NCI-H1092 (cell line): ENCODE measurements at places on chromosomes 1 and 21.

GRCh38 chr21:35932232-35932911, 128.0 kb downstream of the SETD4 start:
- DNase-seq, result peak; percentile 42

DNA sequence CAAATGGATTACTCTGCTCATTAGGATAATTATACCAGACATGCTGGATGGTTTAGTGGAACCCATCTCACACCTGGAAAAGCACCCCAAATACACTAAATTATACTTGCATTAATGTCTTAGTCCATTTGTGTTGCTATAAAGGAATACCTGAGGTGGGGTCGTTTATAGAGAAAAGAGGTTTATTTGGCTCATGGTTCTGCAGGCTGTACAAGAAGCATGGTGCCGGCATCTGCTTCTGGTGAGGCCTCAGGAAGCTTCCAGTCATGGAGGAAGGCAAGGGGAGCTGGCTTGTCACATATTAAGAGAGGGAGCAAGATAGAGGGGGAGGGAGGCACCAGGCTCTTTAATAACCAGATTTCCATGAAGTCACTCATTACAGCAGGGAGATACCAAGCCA, 95.6 kb downstream of the MT1HL1 start:
- no peak for DNase-seq

GRCh38 chr1:235495551-235495950, 8.7 kb downstream of the B3GALNT2 start:
- DNase-seq, result no peak

DNA sequence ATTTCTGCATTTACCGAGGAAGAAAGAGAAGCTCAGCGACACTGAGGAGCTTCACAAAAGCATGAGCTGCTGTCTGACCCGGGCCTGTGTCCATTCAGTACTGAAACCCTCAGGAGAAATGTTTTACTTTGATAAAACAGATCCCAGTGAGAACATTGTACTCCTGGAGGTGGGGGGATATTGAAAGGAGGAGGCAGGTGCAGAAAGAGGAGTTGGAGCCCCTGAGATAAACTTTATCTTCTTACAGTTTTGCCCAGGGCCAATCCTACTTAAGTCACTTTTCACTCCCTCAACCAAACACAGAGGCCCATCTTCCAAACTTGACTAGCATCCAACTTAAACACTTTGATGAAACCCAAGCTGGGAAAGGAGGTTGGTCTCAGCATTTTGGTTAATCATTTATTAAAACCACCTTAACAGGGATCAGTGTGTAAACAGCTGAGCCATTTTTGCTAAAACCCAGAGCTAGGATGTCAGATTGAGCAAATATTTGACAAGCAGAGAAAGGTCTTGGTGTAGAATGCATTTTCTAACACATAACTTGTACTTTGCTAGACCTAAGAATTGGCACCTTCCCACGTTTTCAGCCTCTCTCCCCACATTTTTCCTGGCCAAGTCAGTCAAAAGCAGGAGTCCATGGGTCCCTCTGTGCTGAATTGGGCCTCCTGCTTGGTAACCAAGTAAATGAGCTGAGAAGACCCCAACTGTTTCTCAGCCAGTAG, 32.5 kb upstream of the SARS1 start:
- no peak for DNase-seq

GRCh38 chr1:159669338-159669737, 45.1 kb downstream of the CRP start:
- DNase-seq, result no peak

DNA sequence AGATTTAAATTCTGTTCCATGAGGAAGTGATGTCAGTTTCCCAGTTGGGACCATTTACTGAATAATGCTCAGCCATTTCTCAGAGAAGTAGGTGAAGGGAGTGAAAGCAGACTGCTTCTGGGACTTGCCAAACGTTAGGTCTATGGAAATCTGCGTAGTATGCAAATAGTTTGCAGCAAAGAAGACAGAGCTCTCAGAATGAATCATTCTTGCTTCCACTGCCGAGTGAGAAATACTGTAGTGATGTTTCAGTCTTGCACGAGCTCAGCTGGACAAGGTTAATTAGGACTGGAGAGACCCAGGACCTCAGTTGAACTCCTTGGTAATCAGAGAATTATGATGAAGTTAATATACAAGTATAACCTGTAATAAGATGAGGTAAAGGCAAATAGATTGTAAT, 317.7 kb upstream of the DAB1 start:
- no peak for DNase-seq

GRCh38 chr21:32666258-32666657, 54.1 kb upstream of the CFAP298 start:
- no peak for DNase-seq

DNA sequence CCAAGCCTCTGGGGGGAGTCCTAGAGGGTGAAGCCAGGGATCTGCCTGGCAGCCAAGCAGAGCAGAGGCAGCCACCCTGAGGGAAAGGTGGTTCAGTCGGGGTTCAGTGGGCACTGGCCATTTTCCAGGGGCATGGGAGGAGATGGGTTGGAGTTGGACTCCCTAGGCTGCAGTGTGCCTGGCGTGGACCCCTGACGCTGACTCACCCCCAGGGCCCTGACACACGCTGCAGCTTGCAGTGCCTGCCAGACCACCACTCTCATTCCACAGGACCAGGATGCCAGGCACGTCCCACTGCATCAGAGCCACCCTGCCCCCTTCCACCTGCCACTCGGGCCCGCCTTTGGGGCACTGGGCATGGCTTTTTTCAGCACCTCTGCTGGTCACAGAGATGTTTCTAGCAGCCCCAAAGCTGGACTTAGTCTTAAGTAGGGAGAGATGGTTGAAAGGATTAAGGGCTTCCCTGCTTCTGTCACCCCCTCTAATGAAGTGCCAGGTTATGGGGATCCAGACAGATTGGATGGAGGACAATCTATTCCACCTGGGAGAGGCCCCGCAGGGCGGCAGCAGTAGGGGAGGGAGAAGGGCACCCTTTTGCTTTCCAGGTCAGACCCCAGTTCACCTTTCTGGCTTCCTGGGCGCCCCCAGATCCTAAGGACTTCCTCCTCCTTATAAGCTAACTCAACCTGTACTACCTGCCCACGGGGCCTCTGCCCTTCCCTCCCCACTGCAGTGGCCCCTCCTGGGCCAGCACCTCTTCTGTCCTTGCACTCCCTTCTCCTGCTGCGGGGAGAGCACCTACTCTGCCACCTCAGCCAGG, 1.6 kb downstream of the SYT2 start:
- DNase-seq, result no peak

- no peak for DNase-seq
These were observed 24.9 kb upstream of the BMP8A start for GRCh38 chr1:39466413-39467107.

- no peak for DNase-seq
These were observed 99.5 kb upstream of the TSPAN2 start for GRCh38 chr1:115188680-115189395.

DNA sequence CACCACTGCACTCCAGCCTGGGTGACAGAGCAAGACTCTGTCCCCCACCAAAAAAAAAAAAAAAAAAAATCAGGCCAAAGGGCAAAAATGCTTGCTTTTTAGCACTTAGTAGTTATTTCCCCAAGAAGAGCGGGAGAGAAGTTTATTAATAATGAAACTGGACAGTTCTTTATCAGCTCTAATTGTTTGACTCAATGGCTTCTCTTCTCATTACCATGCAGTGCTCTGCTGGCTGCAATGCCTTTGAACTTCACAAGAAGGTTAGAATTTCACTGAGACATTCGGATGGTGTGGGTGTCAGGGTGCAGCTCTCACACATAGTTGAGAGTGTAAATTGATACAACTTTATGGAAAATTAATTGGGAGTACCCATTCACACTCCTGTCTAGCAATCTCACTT, 63.7 kb downstream of the EDARADD start:
- DNase-seq, result no peak

GRCh38 chr1:43277116-43277876, 7.5 kb downstream of the TMEM125 start:
- no peak for DNase-seq

GRCh38 chr1:180265871-180266270, 35.8 kb downstream of the LHX4 start:
- DNase-seq, result no peak

DNA sequence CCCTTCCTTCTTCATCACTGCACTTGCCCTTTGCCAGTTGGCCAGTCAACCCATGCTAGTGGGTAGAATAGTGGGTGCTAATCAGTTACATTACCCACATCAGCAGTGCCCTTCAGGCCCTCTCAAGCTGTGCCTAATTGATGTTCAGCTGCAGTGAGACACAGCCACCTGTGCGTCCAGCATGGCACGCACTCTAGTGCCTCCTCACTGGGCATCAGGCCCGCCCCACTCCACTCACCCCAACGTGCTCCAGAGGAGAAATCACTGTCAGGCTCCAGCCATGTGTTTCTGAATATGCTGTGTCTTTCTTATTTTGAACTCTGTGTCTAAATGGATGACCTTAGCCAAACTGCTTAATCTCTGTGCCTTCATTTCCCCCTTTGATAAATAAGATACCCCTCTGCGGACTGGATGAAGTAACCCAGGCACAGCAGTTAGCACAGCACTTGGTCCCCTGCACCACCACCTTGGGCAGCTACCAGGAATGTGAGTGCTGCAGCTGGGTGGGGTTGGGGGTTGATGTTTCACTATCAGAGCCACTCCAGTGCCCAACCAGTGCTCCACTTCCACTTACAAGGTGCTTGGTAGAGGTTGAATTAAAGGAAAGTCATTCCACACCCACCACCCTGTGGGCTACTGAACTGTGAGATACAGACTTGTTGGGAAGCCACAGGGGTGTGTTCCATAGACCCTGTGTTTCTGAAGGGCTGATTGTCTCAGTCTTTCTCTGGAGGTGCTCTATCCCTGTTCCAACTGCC, 8.9 kb upstream of the ADORA3 start:
- no peak for DNase-seq

DNA sequence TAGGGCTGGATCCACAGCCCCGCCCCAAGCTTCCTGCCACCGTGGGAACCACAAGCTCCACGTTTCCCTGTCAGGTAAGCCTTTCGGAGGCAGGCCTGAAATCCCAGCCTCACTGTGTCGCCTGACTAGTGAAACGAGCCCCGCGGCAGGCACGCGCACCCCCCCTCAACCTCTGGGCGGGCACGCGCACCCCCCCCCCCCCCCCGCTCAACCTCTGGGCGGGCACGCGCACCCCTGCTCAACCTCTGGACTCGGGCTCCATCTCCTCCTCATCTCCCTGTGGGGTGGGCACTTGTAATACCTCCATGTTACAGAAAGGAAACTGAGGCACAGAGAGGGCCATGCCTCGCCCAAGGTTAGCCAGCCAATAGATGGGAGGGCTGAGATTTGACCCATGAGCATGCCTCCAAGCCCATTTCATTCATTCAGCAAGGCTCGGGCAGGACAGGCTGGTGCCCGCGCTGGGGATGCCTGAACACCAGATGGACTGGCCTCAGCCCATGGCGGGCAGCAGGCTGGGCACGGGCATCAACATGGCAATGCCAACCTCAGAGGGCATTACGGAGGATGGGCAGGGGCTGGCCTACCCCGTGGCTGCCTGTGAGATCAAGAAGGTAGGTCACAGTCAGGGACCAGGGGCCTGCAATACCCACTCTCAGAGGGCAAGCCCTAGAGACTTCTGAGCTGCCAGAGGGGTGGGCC, 4.7 kb downstream of the CFAP410 start:
- no peak for DNase-seq

GRCh38 chr1:39925721-39926342, 24.1 kb upstream of the MYCL start:
- DNase-seq, result no peak

DNA sequence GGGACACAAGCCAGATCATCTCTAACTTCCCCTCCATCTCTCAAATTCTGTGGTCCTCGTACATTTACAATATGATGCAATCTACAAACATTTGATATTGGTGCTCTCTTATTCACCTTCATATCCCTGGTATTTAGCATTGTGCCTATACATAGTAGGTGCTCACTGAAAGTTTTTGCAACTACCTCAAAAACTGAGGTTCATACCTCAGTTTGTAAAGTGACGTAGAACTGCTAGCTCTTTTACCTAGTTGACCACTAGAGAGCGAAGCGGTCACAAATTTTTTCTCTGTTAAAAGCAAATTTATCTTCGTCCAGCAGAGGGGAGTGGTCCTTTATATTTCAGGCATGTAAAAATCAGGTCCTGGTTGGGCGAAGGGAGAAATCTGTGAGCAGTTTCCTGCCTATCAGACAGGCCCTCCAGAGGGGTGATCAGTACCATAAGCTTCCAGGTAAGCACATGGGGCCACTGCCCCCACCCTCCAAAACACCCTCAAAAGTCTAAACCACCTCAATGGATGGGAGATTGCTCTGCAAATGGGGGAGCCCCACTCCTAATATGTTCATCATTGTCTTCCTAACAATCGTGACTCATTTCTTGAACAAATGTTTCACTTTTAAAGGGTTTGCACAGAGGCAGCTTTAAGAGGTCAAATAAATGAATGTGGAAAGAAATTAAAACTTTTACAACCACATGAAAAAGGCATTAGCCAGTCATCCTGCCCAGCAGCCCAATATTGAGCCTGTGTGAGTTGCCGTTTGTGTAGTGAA, 10.6 kb upstream of the HLCS start:
- DNase-seq, result peak; percentile 53

DNA sequence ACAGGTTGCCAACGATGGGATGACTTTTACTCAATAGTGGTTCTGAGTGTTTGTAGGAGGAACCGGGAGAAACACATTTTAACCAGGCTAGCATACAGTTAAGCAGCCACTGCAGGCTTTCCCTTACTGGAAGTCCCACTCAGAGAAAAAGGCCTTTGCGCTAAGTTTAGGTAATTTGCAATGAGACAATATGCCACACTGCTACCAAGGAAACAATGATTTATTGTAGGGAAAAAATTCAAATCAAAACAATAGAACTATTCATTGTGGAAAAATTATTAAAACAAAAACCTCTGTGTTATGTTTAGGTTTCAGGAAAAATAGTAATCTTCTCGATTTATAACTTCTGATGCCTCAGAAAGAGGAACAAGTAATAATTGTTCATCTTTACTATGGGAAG, 51.4 kb upstream of the CR2 start:
- DNase-seq, result no peak

- no peak for DNase-seq
These were observed 12.4 kb downstream of the EPB41 start for GRCh38 chr1:28926629-28927265.

- DNase-seq, result no peak
These were observed 140.5 kb downstream of the LIPI start for GRCh38 chr21:14070049-14070893.

DNA sequence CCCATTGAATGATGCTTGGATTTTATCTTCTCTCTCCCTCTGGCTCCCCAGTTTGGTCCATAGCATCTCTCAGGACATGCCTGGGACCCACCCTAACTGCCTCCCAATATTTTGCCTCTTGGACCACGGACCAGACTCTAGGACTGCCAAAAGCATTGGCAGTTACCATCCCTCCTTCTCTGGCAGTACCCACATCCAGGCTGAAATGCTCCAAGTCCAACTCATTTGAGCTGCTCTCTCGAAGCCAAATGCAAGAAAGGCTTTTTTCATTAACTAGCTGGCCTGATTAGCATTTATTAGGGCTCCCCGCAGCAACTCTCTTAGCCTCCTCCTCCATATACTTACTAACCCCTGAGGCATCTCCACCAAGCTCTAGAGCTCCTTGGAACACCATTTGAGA, 140.0 kb upstream of the GRIK3 start:
- no peak for DNase-seq

DNA sequence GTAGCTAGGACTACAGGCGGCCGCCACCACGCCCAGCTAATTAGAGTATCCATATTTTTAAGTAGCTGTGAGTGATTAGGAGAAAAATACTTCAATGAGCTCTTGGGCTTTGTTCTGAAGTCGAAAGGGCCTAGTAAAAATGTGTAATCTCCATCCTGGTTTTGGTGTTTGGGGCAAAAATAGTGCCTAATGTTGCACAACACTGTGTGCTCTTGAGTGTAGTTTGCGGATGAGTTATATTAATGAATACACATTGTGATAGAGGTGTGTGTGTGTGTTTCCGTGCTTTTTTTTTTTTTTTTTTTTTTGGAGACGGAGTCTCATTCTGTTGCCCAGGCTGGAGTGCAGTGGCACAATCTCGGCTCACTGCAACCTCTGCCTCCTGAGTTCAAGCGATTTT, 6.3 kb upstream of the ARID1A start:
- no peak for DNase-seq
